ENCODE measurements at places on chromosomes 2 and 18.
A peak's percentile ranks its signal among the peaks of the same experiment; 100 is the strongest.

- no peak for DNase-seq
These were observed 9.9 kb upstream of the IL1A start for GRCh38 chr2:112794131-112794733.

DNA sequence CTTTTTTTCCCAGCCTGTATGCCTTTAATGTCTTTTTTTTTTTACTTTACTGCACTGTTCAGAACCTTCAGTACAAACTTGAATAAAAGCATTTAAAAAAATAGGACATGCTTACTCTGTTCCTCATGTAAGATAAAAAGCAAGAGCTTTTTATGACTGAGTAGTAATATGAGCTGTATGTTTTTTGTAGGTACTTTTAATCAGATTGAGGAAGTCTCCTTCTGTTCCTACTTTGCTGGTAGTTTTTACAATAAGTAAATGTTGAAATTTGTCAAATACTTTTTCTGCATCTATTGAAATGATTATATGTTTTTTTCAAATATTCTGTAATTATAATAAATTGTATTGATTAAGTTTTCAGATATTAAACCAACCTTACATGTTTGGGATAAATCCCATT is 189.8 kb downstream of the FAM210A start:
- no peak for DNase-seq

DNA sequence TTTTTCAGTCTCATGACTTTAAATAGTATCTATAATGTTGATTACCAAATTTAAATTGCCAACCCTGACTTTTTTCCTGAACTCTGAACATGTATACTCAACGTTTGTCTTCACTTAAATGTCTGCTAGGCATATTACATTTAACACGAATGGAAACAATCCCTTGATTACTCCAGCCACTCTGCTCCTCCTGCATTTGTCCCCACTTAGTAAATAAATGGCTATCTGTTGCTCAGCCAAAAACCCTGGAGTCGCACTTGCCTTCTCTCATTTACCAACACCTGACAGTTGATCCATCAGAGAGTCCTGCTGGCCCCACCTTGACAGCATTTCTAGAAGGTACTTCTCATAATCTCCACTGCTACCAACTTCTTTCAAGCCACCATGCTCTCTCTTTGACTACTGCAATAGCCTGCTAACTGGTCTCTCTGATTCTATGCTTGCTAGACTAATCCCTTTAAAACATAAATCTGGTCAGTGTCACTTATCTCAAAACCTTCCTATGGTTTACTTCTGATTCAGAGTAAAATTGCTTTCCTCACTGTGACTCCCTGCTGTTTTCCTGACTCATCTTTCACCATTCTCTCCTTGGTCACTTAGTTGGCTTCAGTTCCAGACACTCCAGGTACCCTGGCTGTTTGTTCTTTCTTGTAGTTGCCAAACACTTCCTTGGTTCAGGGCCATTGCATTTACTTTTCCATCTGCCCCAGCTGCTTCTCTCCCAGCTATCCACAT is 31.9 kb downstream of the SPAG16 start:
- DNase-seq: peak; percentile 6

DNA sequence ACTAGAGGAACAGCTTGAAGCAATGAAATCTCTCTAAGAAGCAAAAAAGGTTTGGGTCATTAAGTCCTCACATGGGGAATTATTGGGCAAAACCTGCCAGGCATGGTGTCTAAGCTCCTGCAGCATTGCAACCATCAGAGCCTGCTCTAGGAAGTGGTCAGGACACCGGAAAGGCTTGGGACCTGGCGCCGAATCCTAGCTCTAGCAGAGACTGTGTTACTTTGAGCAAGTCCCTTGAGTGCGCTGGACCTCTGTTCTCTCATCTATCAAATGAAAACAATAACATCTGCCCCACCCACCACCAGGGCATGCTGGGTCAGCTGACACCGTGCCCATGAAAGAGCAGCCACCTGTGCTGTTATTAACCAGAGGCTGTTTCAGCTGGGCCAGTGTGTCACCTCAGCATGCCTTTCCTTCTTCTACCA is 6.3 kb downstream of the TMEM127 start:
- no peak for DNase-seq

DNA sequence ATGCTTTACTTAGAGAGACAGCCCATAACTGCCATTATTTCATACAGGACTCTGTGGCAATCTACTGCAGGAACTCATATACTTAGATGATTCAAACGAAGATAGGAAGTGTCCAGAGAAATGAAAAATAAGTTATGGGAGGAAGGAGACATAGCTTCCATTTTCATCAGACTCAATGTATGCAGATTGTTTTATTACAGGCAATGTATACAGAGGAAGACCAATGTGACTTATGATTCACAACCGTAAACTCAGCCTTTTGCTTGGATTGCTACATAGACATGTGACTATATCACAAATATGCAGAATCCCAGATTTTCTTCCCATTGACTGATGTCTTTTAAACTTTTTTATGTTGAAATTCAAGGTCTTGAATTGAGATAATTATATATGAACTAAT is 793.4 kb downstream of the SATB2 start:
- DNase-seq: no peak

- DNase-seq: peak; percentile 19
These were observed 89.9 kb downstream of the GULP1 start for GRCh38 chr2:188381614-188382013.

- no peak for DNase-seq
These were observed 21.7 kb downstream of the HS1BP3 start for GRCh38 chr2:20629181-20629580.

DNA sequence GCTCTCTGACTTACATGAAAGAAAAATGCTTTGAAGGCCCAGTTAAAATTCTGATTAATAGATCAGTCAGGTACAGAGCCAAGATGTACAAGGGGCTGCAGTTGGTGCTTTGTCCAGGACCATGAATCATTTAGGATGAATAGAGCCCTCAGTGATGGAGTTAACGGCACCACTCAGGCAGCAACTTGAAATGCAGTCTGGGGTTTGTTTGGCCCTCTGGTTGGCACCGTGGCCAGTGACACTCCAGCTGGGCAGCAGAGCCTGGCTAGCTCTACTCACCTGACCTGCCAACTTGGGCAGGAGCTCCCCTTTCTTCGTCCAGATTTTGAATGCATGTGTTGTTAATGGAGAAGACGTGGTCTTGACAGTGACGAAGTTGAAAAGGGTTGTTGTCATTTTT is 493.0 kb upstream of the ACVR2A start:
- DNase-seq: no peak

All from NCI-H2081 (cell line).